ENCODE measurements at places on chromosomes 3 and 15.

DNA sequence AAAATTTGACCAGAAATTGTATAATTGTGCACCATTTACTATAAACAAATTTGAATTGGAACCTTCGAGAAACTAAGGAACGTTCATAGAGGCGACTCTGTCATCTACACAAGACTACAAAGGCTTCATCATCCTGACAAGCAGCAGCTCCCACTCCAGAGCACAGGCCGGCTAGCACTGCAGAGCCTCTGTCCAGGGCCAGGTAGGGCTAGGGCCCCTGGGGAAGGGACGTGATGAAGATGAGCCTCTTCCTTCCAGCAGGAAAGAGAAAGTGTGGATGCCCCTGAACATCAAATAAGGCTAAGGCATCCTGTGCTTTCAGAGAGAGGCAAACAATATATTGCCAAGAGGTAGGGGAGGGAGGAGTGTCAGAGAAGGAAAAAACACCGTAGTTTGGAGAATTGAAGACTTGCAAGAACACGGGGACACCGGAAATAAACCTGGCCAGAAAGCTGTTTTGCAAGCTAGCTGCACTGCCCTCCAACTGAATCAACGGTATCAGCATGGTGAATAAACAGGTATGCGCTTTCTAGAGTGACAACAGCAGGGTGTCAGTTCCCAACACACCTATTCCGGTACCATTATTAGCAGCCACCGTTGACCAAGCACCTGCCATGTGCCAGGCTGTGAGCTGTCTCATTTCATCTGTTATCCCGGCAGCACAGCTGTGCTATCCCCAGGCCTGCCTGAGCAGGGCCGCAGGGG lies 12.4 kb downstream of the XXYLT1 start:
- DNase-seq: peak; percentile 44

- no peak for DNase-seq
These were observed 64.2 kb downstream of the TBC1D5 start for GRCh38 chr3:17678116-17678741.

DNA sequence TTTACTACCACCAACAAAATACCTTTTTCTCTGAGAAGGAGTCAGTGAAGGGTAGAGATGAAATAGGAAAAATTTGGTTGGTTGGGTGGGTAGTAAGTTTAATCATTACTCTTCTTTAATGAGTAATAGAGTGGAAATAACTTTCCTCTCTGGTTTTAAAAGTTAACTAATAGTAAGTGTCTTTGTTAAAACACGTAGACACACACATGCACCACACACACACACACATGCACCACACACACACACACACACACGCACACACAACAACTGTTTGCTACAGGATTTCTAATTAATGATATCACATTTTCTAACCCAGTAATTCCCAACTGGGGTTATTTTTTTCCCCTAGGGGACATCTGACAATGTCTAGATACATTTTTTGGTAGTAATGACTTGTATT lies 84.1 kb downstream of the CHL1 start:
- no peak for DNase-seq

DNA sequence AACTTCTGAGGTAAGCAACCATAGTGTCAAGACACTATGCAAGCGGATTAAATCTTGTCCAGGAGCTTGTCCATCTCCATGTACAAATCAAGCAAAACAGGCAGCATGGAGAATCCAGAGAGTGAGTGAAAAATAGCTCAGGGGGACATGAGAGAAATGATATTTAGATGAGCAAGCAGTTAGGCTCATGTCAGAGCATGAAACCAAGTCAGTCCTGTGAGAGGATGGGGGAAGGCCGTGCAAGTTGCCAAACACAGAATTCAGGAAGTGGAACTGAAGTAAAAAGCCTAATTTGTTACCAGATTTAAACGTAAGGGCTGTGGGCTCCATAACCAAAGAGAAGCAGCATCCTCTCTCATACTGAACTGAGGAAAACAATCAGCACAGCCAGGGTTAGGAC lies 995.9 kb downstream of the MCTP2 start:
- DNase-seq: no peak

GRCh38 chr3:70550723-70551319 lies 238.4 kb upstream of the MDFIC2 start:
- peak; percentile 1 for DNase-seq

- DNase-seq: no peak
These were observed 118.2 kb downstream of the NSMCE3 start for GRCh38 chr15:29151484-29151857.

- no peak for DNase-seq
These were observed 70.9 kb downstream of the ARMC8 start for GRCh38 chr3:138257986-138258385.

DNA sequence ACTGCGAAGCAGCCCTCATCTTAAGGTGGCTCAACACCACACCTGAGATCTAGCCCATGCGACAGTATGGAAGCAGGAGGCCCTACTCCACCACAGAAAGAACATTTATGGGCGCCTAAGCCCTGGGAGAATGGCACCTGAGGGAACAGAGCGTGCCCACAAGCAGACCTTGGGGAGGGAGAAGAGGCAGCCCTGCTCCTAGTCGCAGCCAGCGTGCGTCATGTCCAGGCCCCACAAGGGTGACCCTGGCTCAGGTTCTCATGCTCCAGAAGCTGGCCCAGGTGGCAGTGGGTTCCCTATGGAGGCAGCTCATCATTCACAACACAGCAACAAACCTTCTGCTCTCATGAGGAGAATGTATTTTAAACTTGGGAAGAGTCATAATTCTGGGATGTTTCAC lies 19.3 kb upstream of the ANPEP start:
- DNase-seq: no peak

- no peak for DNase-seq
These were observed 90.5 kb upstream of the CSPG5 start for GRCh38 chr3:47669026-47669749.

GRCh38 chr15:88658972-88659931 lies 20.4 kb downstream of the ISG20 start:
- DNase-seq: no peak

Data from NCI-H345 (cell line).